ENCODE measurements at places on chromosomes 1 and 21. TPM values are rescaled to one million over a fixed set of nuclear protein-coding genes. Genes with fewer than 3 reads are reported as not detected.

LY9 gene
- total RNA-seq: not detected

GPR161 gene
- total RNA-seq: 18.7 TPM

DNAJC6 gene
- total RNA-seq: under 0.01 TPM

OR14K1 gene
- total RNA-seq: not detected

KLHDC9 gene
- 3.0 TPM for total RNA-seq

HES4 gene
- 2.0 TPM for total RNA-seq

FGR gene
- not detected for total RNA-seq

PM20D1 gene
- not detected for total RNA-seq

KIFAP3 gene
- 27.5 TPM for total RNA-seq

SLFNL1 gene
- 0.66 TPM for total RNA-seq

FCGR3A gene
- total RNA-seq: not detected

PLA2G4A gene
- total RNA-seq: 3.9 TPM

DNM3 gene
- 1.8 TPM for total RNA-seq

LCE2B gene
- not detected for total RNA-seq

CRNN gene
- not detected for total RNA-seq

IQGAP3 gene
- total RNA-seq: 1.3 TPM

GRCh38 chr1:76835203-76835602, 32.1 kb upstream of the ST6GALNAC5 start:
- no peaks in the 10 kb centered on the region for H3K4me1 ChIP-seq
- no peaks in the 10 kb centered on the region for H3K36me3 ChIP-seq
- H3K27ac ChIP-seq: no peak overlapping the region
- DNase-seq: no peak

- no peaks in the 10 kb centered on the region for H3K36me3 ChIP-seq
- H3K4me3 ChIP-seq: peak within 1 kb of the TSS; percentile 45
- no peaks in the 10 kb centered on the region for H3K4me1 ChIP-seq
- DNase-seq: no peak
- no peaks in the 10 kb centered on the region for H3K27me3 ChIP-seq
These were observed at the start of gene SLC37A1 for GRCh38 chr21:42513151-42513984. Gene SLC37A1 (plus strand): TSS chr21:42513852. CDS start chr21:42518455, 4,603 bp downstream.

DNA sequence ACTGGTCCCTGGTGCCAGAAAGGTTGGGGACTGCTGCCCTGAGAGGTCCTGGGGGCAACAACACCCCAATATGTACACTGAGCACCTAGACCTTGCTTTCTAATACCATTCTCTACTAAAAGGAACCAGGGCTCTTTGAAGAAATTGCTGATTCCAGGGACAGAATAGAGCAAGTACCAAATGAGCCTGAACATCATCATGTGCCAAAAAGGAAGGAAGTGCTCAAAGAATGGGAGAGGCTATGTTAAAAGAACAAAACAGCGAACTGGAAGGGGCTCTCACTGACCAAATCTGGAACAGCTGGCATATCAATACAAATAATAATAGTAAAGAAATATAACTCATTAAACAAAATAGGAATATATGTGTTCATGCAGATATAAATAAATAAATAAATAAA, 50.8 kb downstream of the PIK3R3 start:
- no peaks in the 10 kb centered on the region for H3K36me3 ChIP-seq
- no peak overlapping the region for H3K4me3 ChIP-seq
- no peaks in the 10 kb centered on the region for H3K27me3 ChIP-seq
- no peak overlapping the region for H3K27ac ChIP-seq

GRCh38 chr1:20928146-20928545, 141.0 kb upstream of the HP1BP3 start:
- DNase-seq: no peak
- H3K4me1 ChIP-seq: no peaks in the 10 kb centered on the region
- H3K4me3 ChIP-seq: no peak overlapping the region
- no peaks in the 10 kb centered on the region for H3K36me3 ChIP-seq
- no peaks in the 10 kb centered on the region for H3K27me3 ChIP-seq

DNA sequence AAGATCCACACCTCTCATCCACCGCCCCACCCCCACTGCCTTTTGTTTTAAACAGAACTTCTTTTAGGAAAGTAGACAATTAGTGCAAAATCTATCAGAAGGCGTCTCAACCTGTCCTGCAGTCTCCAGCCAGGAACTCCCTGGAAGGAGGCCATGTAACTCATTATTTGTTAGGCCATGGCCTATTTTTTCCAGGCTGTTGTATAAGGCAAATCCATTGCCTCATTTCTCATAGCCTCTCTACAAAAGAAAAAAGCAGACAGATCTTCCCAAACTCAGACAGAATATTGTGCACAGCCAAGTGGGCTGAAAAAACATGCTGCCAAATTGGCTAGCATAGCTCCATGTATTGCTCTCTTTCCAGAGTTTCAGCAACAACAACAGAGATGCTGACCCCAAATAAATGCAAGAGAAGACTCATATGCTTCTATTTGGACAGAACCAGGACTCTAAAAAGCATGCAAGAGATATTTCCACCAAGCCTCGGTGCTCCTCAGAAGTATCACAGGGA, 770.7 kb upstream of the CXADR start:
- H3K27me3 ChIP-seq: no peaks in the 10 kb centered on the region
- H3K27ac ChIP-seq: no peak overlapping the region
- no peaks in the 10 kb centered on the region for H3K4me1 ChIP-seq
- H3K36me3 ChIP-seq: no peaks in the 10 kb centered on the region

- peak overlapping the region; percentile 45 for H3K4me3 ChIP-seq
- no peaks in the 10 kb centered on the region for H3K36me3 ChIP-seq
- no peak overlapping the region for H3K27ac ChIP-seq
- H3K4me1 ChIP-seq: peaks cover 15% of the 10 kb centered on the region
- DNase-seq: no peak
These were observed 19.4 kb upstream of the TENT5B start for GRCh38 chr1:27032119-27032461.

- H3K36me3 ChIP-seq: no peaks in the 10 kb centered on the region
- no peak for DNase-seq
- H3K4me1 ChIP-seq: no peaks in the 10 kb centered on the region
These were observed 66.0 kb downstream of the RGS21 start for GRCh38 chr1:192382758-192383157.

GRCh38 chr1:207845109-207845508, 65.8 kb downstream of the CD34 start:
- H3K27ac ChIP-seq: no peak overlapping the region
- H3K36me3 ChIP-seq: no peaks in the 10 kb centered on the region
- no peaks in the 10 kb centered on the region for H3K27me3 ChIP-seq
- no peak overlapping the region for H3K4me3 ChIP-seq

- H3K27me3 ChIP-seq: no peaks in the 10 kb centered on the region
- H3K4me1 ChIP-seq: peaks cover 6% of the 10 kb centered on the region
- no peak for DNase-seq
- H3K36me3 ChIP-seq: no peaks in the 10 kb centered on the region
- no peak overlapping the region for H3K27ac ChIP-seq
- no peak overlapping the region for H3K4me3 ChIP-seq
These were observed 42.9 kb upstream of the TARBP1 start for GRCh38 chr1:234521836-234522235.

DNA sequence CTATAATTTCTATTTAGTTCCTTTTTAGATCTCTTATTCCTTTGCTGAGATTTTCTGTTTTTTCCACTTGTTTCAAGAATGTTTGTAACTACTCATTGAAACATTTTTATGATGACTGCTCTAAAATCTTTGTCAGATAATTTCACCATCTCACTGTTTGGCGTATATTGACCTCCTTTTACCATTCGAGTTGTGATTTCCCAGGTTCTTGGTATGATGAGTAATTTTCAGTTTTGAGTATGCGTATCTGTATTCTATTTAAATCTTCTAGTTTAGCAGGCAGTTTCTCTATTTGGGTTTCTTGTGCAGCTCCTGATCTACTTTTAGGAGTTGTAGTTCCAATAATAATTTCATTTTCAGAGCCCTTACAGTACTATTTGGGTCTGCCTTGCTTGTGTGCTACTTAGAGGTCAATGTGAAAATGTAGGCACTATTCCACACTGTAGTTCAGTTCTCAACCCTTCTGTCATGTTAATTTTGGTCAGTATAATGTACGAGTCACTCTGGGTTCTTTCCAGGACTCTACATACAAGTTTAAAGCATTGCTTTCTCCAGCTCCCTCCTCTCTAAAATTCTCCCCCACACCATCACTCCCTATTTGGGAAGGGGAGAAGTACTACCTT, 115.5 kb downstream of the ACBD6 start:
- no peaks in the 10 kb centered on the region for H3K4me1 ChIP-seq
- H3K27ac ChIP-seq: no peak overlapping the region
- H3K27me3 ChIP-seq: no peaks in the 10 kb centered on the region
- DNase-seq: no peak
- H3K4me3 ChIP-seq: no peak overlapping the region
- no peaks in the 10 kb centered on the region for H3K36me3 ChIP-seq

DNA sequence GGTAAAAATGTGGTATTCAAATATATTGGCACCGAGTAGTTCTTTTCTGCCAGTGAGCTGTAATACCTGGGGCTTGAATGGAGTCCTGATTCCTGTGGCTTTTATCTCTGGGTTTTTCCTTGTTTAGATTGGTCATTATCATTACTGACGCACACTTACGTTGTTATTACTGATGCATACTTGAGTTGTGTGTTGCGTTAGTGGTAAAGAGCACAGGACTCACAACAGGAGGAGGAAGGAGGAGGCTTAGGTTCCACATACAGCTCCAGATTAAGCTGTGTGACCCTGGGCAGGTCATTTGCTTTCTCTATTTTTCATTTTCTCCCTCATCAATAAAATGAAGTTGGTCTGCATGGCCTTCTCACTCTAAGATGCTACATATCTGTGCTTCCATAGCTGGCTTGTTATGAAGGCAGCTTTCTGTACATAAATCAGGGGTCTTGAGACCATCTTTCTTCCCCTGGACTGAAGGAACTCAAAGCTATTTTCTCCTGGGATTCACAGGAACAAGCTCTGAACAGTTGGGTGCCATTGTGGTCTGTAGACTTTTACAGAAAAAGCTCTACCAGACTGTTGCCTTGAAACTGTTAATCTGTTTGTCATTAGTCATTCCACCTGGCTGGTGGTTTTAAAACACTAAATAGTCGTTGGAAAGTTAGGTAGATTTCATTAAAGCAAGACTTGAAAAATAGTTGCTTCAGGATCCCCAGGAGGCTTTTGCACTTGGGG, 5.6 kb downstream of the ARID1A start:
- no peaks in the 10 kb centered on the region for H3K27me3 ChIP-seq
- H3K4me3 ChIP-seq: no peak overlapping the region
- DNase-seq: peak; percentile 55
- peaks cover 30% of the 10 kb centered on the region for H3K4me1 ChIP-seq

DNA sequence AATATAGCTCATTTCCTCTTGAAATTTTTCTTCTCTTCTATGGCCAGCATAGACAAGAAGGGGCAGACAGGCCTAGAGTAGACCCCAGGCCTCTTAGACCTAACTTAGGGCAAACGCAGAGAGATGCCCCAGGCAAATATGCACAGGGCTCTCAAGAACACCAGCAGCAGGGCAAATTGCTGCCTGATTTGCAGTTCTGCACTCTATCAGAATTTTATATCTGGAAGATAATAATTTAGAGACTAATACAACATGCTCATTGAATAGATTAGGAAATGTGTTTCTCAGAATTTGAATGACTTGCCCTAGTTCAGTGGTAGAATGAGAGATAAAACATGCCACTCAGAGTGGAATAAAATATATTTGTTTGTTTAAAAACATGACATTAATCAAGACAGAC, 200.4 kb upstream of the ADGRL2 start:
- no peaks in the 10 kb centered on the region for H3K36me3 ChIP-seq
- no peaks in the 10 kb centered on the region for H3K27me3 ChIP-seq
- no peak overlapping the region for H3K4me3 ChIP-seq
- no peaks in the 10 kb centered on the region for H3K4me1 ChIP-seq

DNA sequence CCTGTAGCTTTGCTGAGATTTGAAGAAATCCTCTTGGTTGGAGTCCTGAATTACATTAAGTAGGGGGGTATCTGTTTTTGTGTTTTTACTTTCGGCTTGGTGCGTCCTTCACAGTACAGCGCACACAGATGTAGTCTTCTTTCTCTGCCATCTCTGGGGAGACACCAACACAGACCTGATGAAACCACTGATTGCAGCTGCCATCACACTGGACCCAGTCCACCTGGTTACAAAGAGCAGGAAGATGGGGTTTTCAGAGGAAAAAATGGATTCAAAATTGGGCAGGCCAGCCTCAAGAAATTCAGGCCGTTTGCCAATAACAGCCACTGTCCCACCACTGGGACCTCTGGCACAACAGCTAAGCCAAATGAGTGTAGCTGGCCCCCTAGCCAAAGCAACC, 18.7 kb upstream of the SYT2 start:
- peaks cover 23% of the 10 kb centered on the region for H3K36me3 ChIP-seq
- H3K27ac ChIP-seq: no peak overlapping the region
- DNase-seq: no peak
- H3K27me3 ChIP-seq: no peaks in the 10 kb centered on the region
- no peaks in the 10 kb centered on the region for H3K4me1 ChIP-seq

GRCh38 chr1:32427264-32427963, 33.2 kb upstream of the BSDC1 start:
- H3K27ac ChIP-seq: no peak overlapping the region
- no peaks in the 10 kb centered on the region for H3K36me3 ChIP-seq
- peaks cover 35% of the 10 kb centered on the region for H3K27me3 ChIP-seq
- H3K4me1 ChIP-seq: no peaks in the 10 kb centered on the region
- no peak for DNase-seq
- H3K4me3 ChIP-seq: no peak overlapping the region

DNA sequence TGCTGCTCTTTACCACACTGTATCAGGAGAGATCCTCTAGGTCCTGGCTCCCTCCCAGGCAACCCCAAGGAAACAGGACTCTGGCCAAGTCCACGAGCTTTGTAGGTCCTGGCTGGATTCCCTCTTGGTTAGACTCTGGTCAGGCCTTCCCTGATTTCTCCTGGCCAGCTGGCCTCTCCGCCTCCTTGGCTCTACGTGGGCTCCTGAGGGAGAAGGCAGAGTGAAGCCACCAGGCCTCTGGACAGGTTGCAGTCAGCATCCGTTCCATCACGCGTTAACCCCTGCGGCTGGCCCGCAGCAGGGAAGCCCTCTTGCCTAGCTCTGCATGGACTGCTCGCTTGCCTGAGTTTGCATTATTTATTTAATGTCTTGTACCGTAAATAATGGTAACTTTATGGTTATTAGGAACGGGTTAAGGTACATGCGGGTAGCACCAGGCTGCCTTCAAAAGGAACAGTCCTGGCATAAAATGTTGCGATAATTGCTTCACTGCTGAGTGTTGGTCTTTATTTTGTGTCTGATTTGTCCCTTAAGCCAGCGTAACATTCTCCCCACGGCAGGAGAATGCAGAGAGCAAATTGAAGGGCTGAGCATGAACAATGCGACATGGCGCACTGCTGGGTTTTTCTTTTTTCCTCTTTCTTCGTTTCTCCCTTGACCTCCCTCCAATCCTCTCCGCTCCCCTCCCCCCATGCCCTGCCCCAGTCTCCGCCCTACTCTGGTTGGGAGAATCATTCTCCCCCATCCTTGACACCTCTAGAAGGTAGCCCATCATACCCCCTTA, 100.3 kb downstream of the RNF220 start:
- DNase-seq: peak; percentile 65
- H3K36me3 ChIP-seq: no peaks in the 10 kb centered on the region
- no peak overlapping the region for H3K27ac ChIP-seq
- H3K27me3 ChIP-seq: peaks cover 32% of the 10 kb centered on the region

Measured in fibroblast of lung (primary cell).